Activated T-cell treated with anti-CD3 and anti-CD28 coated beads for 48 hours (primary cell): ENCODE measurements at places on chromosomes 16 and 17.
A peak's percentile ranks its signal among the peaks of the same experiment; 100 is the strongest.

DNA sequence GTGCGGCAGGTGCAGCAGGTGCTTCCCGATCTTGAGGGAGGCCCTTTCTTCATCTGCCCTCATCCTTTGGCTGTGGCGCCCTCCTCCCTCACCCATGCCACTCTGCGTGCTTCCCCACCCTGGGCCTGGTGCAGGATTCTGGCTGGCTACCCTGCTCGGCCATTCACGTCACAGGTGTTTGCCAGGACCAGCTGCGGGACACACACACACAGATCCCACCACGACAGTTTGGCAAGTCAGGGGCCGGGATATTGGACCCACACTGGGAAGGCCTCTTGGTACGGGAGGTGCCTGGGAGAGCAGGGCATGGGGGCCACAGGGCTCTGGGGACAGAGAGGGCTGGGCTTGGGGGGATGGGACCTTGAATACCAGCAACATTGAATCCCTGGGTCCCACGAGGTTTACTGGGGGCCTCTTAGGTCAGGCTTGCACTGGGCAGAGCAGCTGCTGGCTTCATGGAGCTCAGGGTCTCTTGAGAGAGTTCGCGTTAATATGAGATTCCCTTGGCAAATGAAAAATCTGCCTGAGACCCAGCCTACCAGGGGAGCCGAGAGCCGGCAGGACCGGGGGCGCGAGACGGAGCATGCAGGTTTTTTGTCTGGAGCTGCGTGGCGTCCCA, 15.1 kb downstream of the ADCY7 start:
- no peak for DNase-seq

GRCh38 chr17:4956493-4957061, 5.7 kb downstream of the ENO3 start:
- DNase-seq, result no peak

DNA sequence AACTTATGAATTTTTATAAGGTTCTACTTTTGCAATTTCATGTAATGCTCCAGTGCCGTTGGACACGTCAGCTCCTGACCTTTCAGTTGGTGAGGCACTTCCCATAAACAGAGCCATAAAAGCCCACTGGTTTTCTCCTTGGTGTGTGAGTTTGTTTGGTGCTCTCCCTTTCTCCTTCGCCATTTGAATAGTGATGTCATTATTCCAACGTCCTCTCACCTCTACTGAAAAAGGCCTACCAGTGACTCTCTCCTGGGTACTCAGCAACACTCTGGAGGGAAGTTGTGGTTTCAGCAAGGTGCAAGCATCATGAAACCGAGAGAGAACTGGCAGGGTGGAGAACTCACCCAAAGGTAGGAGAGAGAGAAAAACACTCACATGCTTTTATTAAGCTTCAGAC, 29.6 kb upstream of the HNF1B start:
- peak; percentile 21 for DNase-seq

DNA sequence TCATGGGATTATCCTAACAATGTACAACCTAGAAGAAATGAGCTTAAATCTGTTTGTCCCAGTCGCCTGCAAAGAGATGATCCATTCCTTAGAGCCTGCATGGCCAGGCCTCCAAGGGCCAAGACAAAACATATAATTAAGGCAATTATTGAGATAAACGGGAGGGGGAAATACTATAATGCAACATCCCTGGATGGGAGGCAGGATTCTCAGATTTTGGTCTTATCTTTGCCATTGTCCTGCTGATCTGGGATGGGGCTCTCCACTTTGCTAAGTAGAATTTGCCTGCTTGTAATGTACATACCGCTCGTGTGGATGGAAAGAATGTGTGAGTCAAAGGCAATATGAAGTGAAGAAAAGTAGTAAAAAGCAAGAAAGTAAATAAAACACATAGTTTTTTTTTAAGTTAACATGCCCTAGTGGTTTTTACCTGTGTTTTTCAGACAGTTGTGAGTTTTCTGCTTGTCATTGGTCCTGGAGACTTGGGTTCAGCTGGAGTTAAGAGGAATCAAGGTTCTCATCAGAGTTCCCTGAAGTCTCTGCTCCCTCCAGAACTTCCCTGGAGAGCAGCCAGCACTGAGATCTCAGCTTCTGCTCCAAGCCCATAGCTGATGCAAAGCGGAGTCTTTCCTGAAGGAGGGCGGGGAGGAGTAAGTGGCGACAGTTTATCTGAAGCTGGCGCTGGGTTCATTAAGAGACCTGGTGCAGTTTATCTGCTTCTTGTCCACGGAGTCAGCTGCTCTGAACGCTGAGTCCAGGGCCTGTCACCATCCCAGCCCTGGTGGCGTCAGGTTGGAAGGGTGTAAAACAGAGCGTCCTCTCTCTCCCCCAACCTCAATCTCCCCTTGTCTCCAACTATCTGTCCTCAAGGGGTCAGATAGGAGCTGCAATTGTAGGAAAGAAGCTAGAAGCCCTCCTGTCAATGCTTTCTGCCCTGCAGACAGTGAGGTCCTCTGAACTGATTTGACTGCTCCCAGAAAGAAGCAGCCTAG, 30.1 kb downstream of the HOXB1 start:
- no peak for DNase-seq

DNA sequence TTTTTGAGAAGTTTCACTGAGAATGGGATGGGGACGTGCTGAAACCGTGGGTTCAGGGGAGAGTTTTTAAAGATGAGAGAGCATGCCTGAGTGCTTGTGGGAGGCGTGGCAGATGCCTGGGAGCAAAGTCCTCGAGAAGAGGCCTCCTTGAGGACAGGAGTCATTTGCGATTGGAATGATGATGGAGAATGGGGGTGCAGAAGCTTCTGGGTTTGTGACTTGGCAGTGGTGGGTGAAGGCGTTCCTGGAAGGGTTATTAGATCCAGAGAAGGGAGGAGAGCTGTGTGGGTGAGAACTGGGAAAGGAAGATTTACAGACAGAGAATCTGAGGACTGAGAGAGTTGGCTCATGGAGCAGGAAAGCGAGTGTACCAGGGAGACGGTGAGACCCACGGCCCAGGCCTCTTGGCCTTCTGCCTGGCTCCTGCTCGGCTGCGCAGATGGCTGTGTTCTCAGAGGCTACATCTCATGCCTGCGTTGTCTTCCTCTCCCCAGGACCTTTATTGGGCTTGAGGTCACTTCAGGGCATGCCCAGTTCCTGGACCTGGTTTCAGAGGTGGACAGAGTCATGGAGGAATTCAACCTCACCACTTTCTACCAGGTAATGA, 8.6 kb upstream of the MMP15 start:
- DNase-seq, result no peak

DNA sequence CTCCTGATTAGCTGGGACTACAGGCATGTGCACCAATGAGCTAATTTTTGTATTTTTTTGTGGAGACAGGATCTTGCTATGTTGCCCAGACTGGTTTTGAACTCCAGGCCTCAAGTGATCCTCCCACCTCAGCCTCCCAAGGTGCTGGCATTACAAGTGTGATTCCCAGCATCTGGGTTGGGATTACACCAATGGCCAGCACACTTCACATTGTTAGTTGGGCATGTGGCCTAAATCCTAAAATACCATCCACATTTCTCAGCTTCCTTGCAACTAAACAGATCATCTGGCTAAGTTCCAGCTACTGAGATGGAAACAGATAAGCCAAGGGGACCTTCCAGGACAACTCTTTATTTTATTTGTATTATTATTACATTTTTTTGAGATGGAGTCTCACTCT, 9.9 kb downstream of the RABEP2 start:
- DNase-seq, result no peak

DNA sequence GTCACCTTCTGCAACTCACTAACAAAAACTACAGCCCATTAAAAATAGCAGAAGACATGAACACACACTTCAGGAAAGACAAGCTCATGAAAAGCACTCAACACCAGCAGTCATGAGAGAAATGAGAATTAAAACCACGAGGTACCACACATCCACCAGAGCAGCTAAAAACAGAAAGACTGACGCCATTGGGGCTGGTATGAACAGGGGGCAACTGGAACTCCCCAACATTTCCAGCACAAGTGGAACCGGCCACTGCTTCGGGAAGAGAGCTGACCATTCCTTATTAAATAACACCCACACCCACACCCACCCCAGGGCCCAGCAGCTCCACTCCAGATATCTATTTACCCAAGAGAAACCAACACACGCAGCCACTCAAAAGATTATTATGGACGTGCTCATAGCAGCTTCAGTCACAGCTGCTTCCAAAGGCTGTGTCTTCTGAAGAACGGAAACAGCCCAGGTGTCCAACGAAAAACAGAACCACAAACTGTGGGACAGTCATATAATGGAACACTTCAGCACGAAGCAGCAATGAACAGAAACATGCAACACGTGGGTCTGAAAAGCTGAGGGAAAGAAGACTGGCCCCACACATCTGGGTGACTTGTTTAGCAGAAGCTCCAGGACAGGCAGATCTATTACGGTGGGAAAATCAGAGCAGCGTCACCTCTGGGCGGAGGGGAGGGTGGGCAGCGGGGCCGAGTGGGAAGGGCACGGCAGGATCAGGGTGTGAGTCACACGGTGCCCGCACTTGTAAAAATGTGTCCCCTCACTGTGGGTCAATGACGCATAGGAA, 41.1 kb downstream of the KLHDC4 start:
- no peak for DNase-seq
